ENCODE measurements at places on chromosomes 4 and X.

DNA sequence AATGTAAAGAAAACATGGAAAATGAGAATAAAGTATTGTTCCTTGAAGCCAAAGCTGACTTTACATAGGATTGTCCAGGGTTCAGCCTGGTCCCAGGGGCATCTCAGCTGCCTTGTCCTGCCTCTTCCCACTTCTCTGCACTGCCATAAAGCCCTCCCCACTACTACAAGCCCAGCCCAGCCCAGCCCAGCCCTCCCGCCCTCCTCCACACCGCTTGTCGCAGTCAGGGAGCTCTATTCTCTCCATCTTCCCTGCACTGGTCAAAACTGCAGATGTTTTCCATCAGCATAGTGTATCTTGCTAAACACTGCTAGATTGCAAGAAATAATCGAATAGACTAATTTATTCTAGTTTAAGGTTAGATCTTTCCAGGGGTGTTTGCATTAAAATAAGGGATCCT lies 100.3 kb downstream of the TENM3 start:
- DNase-seq = no peak

GRCh38 chr4:10091531-10092181 lies 24.9 kb downstream of the WDR1 start:
- no peak for DNase-seq

DNA sequence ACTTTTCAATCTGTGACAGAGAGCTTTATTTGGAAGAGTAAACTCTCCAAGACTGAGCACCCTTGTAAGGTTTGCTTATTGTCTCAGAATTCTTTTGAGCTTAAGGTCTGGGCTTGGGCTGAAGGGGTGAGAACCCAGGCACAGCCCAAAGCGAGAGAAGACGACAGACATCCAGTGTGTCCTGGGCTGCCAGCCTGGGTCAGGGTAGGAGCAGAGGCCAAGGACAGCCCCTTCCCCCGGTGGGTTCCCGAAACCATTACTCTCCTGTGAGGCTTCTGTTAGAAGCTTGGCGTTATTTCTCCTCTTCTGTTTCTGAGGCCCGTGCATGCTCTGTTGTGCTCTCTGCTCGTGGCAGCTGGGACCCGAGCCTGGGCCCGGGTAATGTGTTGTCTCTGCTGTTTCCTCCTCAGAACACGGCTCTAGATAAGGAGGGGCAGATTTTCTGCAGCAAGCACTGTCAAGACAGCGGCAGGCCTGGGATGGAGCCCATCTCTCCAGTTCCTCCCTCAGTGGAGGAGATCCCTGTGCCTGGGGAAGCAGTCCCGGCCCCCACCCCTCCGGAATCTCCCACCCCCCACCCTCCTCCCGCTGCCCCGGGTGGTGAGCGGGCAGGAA lies 177.5 kb downstream of the DCLK2 start:
- no peak for DNase-seq

DNA sequence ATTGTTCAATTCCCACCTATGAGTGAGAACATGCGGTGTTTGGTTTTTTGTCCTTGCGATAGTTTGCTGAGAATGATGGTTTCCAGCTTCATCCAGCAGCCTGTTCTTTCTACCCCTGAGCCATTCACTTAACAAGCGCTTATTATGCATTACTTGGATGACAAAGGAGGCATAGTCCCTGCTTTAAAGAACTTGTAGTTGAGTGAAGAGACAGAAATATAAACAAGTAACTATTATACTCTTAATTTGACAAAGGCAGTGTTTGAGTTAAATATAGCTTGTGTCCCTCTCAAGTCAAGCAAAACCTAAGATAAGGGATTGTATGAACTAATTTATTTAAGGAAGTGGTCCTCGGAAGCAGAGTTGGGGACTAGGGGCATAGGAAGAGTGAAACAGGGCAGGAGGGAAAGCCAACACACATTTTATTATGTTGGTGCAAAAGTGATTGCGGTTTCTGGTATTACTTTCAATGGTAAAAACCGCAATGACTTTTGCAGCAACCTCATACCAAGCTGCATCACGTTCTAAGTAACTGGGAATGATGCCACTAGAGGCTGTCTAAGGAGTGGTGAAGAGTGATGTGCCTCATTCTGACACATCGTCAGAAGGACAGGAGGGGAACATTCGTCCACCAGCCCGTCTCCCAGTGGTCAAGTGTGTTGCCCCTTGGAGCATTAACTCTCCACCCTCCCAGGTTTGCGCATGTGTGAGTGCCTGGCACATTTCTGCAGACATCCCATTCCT lies 41.8 kb downstream of the QDPR start:
- no peak for DNase-seq

DNA sequence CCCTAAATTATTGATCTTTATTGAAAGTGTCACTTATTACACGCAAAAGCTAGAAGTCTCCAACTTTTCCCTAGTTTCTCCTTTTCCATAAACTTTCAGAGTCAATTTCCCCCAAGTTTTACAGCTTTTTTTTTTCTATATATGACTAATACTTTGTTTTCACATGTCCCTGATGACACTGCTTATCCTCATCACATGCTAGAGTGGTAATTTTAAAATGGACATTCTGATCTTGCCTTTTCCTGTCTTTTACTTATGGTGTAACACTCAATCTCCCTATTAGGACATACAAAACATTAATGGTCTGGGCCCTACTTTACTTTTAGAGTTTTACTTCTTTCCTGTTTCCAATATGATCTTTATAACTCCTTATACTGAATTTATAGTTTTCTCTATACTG lies 112.6 kb downstream of the ANK2 start:
- DNase-seq = no peak

DNA sequence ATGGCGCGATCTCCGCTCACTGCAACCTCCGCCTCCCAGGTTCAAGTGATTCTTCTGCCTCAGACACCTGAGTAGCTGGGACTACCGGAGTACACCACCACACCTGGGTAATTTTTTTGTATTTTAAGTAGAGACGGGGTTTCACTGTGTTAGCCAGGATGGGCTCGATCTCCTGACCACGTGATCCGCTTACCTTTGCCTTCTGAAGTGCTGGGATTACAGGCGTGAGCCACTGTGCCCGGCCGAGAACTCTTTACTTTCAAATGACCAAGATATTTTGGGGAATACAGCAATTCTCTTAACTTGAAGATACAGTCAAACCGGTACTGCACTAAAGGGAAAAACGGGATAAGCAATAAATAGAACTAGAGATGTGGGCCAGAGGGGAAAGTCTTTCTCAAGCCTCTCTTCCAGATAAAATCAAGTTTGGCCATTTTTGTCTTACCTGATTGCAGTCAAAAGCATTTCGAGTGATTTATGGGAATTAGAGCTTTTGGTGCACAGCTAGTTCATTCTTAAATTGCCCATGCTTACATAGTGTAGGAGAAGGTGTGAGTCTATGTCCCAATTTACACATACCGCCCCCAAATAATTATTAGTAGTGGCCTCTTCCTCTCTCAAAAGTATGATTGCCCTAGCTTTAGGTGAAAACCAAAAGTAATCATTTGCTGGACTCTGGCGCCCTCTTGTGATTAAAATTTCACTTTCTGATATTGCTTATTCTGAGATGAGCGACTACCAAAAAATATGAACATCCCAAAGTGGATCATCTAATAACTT lies 53.2 kb upstream of the ABCG2 start:
- peak; percentile 53 for DNase-seq

DNA sequence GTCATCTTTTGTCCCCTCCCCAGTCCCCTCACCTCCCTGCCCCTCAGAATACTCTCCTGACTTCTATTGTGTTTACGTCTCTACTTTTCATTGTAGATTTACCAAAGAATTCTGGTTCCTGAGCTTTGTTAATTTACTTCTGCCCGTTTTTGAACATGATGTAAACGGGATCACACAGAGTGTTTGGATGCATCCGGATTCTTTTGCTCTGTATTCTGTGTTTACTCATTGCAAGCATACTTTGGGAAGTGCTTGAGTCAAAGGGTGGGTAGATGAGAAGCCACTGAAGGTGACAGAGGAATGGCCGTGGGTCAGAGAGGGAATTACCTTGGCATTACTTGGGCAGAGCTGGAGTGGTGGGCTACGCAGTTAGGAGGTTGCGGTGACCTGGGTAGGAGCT lies 18.0 kb downstream of the CLCN4 start:
- no peak for DNase-seq

GRCh38 chr4:158422546-158422945 lies 99.1 kb upstream of the RXFP1 start:
- no peak for DNase-seq

- no peak for DNase-seq
Observed at GRCh38 chr4:40822420-40823166, 72.8 kb downstream of the NSUN7 start.

GRCh38 chr4:152983774-152984411 lies 47.8 kb downstream of the FHDC1 start:
- DNase-seq = peak; percentile 37

- DNase-seq = no peak
Observed at GRCh38 chrX:12138361-12139313, at the start of gene FRMPD4. Gene FRMPD4, plus strand, starts transcription at chrX:12138473. Its CDS starts 499 bp downstream, at chrX:12138972.

DNA sequence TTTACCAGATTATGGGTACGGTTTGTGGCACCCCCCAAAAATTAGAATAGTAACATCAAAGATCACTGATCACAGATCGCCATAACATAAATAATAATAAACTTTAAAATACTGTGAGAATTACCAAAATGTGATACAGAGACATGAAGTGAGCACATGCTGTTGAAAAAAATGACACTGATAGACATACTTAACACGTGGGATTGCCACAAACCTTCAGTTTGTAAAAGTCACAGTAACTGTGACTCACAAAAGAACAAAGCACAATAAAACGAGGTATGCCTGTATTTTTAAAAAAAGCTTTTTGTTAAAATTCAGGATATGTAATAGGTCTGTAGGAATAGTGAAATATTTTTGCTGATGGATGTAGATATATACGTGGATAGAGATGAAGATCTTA lies 93.4 kb downstream of the TET2 start:
- no peak for DNase-seq

Data from lower leg skin (tissue), 4 donors.